ENCODE measurements at places on chromosomes 5 and 9.

DNA sequence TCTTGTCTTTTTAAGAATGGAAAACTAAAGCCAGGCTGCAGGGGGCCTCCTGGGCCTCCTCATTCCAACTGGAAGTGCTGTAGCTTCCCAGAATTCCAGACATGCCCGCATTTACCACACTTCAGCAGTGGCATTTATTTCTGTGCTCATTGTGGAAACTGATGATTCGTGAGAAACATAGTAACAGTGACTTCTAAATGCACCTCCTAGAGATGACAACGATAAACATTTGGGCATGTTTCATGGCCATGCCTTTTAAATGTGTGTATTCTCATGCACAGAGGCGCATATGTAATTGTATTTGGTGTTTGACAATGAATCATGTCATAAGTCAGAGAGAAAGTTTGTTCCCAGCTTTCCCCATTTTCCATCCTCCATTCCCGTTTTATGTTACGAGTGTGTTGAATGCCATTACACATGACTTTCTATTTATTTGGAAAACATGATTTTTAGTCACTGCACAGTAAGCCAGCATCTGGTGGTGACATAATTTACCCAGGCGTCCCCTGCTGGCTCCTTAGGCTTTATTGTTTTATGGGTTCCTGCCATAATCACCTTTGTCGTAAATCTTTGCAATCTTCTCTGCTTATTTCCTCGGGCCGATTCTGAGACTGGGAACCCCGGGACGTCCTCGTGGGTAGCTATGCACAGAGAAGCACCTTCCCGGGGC is 68.8 kb upstream of the FCN2 start:
- no peak for DNase-seq

- DNase-seq: no peak
Measured at GRCh38 chr5:90675222-90675621, 116.6 kb downstream of the ADGRV1 start.

- no peak for DNase-seq
Measured at GRCh38 chr9:90735952-90736351, 65.7 kb upstream of the SYK start.

DNA sequence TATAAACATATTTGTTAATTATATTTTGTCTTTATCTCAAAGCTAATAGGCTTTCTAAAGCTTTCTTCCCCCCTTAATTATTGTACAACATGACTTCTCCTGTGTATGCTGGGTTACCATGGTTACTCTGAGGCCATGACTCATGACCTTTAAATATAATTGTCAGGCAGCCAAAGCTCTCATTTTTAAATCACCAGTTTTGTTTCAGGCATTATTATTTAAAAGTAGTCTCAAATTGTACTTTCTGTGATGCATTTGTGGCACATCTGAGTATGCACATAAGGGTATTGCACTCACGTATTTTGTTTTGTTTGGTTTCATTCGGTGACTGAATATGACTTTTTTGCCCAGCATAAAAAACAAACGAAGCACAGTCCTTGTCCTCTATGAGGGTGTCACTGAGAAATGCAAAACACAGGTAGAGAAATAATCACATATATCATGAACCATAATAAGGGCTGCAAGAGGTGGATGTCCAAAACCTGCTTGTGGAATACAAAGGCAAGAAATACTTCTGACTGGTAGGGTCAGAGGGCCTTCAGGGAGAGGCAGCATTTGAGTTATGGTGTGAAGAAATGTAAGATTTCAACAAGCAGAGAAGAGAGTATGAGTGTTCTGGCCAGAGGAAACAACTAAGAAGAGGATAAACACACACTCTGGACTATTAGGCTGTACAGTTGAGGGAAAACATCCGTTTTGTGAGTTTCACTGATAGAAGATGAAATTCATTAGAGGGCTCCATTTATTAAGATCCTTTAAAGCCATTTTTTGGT is 2.1 kb downstream of the CCDC192 start:
- no peak for DNase-seq

- no peak for DNase-seq
Measured at GRCh38 chr5:98904780-98905179, 24.0 kb downstream of the CHD1 start.

DNA sequence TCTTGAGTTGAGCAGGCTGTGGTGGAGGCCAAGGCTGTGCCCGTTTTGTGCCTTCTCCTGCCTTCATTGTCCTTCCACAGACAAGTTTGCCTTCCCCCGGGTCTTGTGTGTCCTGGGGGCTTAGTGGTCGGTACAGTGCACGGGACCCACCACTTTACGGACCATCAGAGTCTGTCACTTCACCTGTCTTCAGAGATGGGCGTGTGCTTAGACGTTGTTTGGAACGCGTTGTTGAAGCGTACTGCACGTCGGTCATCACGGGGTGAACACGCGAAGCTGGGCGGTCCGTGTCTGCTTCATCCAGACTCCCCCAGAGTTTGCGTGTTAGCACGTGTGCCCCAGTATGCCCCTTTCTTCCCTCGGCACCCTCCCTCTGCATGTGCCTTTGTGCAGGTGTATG is 24.8 kb downstream of the CEP72 start:
- no peak for DNase-seq

- no peak for DNase-seq
Measured at GRCh38 chr9:84862810-84863287, 193.3 kb downstream of the NTRK2 start.

DNA sequence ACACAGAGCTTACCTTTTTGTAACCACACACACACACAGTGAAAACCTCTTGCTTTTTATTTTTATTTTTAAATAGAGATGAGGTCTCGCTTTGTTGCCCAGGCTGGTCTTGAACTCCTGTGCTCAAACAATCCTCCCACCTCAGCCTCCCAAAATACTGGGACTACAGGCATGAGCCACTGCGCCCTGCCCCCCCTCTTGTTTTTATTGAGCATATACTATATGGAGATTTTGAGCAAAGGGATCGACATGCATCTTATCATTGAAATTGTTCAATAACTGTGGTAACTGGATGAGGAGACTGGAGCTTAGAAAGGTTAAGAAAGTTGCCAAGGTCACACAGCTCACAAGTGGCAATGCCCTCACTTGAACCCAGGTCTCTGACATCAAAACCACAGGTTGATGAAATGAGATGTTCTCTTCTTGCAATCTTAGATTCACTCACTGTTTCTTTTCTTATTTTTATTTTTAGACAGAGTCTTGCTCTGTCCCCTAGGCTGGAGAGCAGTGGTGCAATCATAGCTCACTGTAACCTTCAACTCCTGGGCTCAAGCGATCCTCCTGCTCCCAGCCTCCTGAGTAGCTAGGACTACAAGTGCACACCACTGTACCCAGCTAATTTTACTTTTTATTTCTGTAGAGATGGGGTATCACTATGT is 26.8 kb upstream of the STXBP1 start:
- no peak for DNase-seq
